SW480 (cell line): ENCODE measurements at places on chromosomes 2 and 18.

DNA sequence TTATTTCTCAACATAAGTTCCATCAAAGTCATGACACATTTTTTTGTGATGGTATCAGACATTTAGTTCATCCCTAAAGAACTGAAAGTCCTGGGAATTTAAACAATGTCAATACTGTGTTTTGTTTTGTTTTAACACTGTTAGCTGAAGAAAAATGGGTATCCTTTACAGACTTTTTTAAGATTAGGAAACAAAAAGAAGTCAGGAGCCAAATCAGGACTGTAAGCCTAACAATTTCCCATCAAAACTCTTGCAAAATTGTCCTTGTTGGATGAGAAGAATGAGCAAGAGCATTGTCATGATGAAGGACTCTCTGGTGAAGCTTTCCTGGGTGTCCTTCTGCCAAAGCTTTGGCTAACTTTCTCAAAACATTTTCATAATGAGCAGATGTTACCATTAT lies 69.4 kb downstream of the SRD5A2 start:
- no peak for DNase-seq

DNA sequence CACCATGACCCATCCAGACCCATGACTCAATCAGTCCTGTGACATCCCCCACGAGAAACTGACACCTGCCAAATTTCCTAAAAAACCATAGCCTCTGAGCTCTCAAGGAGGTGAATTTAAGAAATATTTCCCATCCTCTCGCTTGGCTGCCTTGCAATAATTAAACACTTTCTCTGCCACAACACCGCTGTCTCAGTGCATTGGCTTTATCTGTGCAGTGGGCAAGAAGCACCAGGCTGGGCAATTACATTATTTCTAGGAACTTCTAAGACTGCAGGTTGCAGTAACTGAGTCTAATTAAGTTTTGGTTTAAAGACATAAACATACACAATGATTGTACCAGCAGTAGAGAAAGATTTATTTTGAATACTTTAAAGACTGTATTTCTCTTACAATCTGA lies 22.0 kb upstream of the RTTN start:
- no peak for DNase-seq

- no peak for DNase-seq
These were observed 170.0 kb upstream of the ATP5MC3 start for GRCh38 chr2:175351512-175351911.

- no peak for DNase-seq
These were observed 215.0 kb upstream of the AGAP1 start for GRCh38 chr2:235278771-235279355.

DNA sequence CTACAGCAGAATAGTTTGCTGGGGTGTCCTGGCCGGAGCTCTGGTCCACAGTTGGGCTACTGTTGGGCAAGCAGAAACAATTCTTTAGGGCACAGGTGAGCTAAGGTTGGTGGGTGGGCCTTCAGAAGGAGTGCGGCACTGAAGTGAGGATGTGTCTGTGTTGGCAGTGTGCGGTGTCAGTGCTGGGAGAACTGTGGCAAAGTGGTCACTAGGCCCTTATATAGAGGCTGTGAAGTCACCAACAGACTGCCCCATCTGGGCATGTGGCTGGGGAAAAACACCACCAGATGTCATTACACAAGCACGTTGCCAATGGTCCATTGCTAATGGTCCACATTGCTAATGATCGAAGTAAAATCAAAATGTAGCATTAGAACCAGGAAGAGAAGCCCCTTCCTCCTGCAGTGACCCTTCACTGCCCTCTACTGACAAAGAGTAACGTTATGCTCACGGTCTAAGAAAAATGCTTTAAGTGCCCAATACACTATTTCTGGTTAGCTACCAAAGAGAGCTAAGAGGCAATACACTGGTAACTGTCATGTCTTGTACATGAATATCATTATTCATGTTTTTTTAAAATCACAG lies 21.3 kb downstream of the SCN1A start:
- no peak for DNase-seq

GRCh38 chr2:160666154-160667060 lies 172.8 kb upstream of the RBMS1 start:
- DNase-seq = peak; percentile 54

DNA sequence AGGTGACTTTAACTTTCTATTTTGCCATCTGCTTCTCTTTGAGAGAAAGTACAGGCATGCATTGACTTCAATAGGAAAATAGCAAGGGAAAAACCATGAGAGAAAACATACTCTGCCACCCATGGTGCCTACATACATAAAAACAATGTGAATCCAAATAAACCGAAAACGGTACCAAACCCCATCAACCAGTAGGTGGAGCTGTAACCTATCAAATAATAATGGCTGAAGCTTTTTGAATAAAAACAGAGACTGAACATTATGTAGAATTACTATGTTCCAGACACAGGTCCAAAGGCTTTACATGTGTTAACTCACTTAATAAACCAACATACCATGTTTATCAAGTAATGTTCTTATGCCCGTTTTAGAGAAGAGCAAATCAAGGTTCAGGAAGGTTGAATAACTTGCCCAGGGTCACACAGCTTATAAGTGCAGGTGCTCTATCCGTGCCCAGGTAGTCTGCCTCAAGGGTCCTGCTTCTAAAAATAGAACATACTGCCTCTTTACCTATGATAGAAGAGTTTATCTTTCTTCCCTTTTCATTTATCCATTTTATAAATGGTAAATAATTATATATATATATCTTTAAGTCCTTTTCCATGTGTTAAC lies 293.9 kb upstream of the SYT4 start:
- peak; percentile 9 for DNase-seq

- DNase-seq = peak; percentile 9
These were observed 103.7 kb upstream of the NABP1 start for GRCh38 chr2:191574232-191574631.

DNA sequence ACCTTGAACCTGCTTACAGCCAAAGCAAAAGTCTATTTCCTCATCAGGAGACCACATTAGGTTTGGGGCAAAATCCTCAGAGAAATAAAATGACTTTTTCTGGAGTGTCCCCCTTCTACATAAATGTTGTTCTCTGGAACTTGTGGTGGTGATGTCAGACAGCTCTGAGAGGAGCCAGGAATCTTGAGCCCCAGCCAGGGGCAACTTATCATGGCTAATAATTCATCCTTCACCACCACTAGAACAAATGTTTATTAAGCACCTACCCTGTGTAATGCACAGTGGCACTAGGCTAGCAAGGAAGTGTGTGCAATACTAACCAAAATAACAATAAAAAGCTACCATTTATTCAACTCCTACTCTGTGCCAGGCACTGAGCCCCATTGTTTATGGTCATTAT lies 9.0 kb upstream of the BMP10 start:
- DNase-seq = no peak

DNA sequence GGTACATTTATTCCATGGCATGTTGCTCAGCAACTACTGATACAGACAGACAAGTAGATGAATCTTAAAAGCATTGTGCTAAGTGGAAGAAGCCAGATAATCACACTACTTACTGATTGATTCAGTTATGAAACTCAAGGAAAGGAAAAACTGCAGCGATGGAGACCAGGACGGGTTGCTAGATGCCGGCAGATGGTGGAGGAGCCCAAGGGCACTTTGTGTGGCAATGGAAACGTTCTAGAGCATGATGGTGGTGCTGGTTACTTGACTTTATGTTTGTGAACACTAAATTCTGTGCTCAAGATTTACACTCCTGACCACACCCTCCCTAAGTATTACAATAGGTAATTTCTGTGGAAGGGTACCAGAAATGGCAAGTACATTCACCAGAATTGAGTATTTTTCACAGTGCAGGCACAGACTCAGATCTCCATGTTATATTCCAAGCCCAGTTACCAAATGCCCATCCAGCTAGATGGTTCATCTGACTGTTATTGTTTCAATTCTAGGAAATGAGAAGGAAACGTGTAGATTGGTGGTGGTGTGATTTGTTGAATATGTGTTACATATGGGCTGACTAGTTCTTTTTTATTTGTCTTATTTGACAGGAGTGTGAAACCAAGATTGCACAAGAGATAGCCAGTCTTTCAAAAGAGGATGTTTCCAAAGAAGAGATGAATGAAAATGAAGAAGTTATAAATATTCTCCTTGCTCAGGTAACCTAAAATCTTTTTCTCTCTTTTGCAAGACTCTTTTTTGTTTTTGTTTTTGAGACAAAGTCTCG lies 55.1 kb downstream of the RALBP1 start:
- DNase-seq = no peak

GRCh38 chr18:22789052-22789451 lies 144.1 kb upstream of the RBBP8 start:
- no peak for DNase-seq
